ENCODE measurements at places on chromosomes 4 and X.
A peak's percentile ranks its signal among the peaks of the same experiment; 100 is the strongest.

- DNase-seq: no peak
These were observed 195.2 kb upstream of the ANXA10 start for GRCh38 chr4:167897116-167897515.

GRCh38 chrX:42714981-42715700 lies 62.8 kb downstream of the PPP1R2C start:
- no peak for DNase-seq

GRCh38 chr4:38715050-38715449 lies 51.1 kb downstream of the KLF3 start:
- DNase-seq: no peak

DNA sequence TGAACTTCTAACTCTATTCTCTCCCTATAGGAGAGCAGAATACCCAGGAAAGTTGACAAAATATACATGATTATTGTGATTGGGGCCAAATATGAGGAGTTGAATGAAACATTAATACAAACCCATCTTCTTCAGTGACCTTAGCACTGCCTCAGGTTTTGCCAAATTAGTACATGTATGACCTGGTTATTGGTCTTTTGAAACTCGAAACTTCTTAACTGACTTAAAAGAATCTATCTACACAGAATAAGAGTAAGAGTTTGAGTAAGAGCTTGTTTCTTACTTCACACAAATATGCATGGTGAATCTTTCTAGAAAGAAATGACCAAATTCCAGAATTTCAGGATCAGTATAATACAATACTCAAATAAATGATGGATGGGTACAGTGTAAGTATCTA lies 213.0 kb upstream of the GK2 start:
- DNase-seq: no peak

- DNase-seq: no peak
These were observed 637.2 kb upstream of the CPEB2 start for GRCh38 chr4:14364953-14365536.

DNA sequence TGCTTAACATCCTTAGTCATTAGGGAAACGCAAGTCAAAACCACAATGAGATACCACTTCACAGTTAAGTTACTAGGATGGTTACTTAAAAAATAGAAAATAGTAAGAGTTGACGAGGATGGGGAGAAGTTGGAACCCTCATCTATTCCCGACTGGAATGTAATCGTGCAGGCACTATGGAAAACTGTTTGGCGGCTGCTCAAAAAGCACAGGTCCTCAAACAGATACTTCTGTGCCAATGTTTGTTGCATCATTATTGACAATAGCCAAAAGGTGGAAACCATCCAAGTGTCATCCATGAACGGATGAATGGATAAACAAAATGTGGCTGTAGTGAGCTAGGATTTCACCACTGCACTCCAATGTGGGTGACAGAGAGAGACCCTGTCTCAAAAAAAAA lies 11.7 kb downstream of the CTAG1B start:
- no peak for DNase-seq

DNA sequence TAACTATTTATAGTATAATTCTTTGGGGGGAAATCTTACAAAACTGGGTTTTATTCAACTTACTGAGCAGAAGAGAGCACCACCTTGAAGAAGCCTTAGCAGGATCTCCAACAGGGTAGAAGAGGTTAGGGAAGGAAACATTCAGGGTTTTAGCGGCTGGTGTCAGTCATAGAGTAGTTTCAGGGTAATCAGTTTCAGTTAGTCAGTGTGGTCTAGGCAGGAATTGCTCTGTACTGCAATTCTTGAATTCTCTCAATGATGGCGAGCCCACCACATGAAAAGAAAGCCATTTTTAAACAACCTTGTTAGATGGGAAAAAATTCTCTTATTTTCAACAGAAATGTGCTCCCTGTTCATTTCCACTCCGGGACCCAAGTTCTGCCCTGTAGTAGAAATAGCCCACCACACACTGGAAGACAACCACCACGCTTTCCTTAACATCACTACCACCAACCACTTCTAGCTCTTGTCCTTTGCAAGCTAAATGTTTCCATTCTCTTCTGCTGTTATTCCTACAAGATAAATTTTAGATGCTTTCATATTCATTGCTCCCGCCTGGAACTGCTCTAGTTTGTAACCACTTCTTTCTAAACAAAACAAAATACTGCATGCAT lies 25.9 kb downstream of the COL25A1 start:
- DNase-seq: no peak

DNA sequence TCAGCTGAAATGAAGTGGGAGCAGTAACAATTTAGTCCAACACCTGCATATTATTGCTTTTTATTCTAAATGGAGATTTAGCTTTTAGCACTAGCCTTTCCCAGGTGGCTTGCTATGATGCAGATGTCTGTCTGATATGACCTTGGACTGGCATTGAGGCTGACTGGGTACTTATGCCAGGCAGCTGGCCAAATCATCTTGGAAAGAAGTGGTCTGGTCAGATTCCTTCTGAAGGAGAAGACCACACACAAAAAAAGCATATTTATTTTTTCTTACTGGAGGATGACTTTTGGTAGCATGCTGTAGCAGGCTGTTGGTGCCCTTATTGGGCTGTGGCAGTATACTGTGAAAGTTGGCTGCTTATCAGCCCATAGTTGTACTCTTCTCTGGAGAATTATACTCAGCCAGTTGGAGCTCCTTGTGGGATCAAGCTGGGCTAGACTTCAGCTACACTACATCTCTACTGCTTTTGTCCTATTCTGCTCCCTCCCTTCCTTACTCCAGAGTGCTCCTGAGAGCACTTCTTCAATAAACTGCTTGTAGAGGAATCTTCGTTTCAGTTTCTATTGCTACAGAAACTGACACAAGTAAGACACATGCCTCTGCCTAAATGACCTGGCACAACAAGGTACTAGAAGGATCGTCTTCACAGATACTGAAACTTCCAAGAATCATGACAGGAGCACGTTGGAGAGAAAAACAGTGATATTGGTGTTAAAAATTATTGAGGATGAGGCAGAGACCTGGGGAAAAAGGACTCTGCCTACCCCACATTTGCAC lies 196.8 kb upstream of the RPS6KA3 start:
- no peak for DNase-seq

- DNase-seq: no peak
These were observed 4.9 kb downstream of the HUWE1 start for GRCh38 chrX:53681661-53682060.

GRCh38 chr4:121696170-121696580 lies 605 bp downstream of the ANXA5 start:
- DNase-seq: no peak

DNA sequence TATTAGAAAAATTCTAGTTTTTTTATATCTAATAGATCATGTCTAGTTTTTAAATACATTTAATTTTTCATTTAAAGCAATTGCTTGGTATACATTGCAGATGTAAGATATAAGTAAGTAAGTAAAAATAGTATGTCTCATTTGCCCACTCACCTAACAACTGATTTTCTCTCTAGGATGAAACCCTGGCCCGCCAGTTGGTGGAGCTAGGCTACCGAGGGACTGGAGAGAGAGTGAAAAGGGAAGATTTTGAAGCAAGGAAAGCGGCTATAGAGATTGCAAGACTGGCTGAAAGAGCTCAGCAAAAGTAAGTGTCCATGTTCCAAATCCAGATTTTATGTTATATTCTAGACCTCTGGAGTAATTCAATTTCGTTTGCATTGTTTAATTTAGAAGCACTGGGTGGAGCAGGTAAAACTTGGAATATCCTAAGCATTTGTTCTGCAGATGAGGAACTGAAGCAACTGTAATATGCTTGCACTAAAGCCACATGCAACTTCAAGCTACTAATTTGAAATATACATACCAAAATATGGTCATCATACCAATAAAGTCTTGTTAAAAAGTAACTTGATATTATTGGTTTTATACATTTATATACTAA lies 27.1 kb downstream of the CFAP299 start:
- DNase-seq: no peak

- DNase-seq: no peak
These were observed 76.9 kb upstream of the CAMK2D start for GRCh38 chr4:113838460-113838859.

- no peak for DNase-seq
These were observed 108.9 kb upstream of the NHS start for GRCh38 chrX:17266136-17266535.

- peak; percentile 16 for DNase-seq
These were observed 2.9 kb downstream of the LAMTOR3 start for GRCh38 chr4:99891351-99891750.

DNA sequence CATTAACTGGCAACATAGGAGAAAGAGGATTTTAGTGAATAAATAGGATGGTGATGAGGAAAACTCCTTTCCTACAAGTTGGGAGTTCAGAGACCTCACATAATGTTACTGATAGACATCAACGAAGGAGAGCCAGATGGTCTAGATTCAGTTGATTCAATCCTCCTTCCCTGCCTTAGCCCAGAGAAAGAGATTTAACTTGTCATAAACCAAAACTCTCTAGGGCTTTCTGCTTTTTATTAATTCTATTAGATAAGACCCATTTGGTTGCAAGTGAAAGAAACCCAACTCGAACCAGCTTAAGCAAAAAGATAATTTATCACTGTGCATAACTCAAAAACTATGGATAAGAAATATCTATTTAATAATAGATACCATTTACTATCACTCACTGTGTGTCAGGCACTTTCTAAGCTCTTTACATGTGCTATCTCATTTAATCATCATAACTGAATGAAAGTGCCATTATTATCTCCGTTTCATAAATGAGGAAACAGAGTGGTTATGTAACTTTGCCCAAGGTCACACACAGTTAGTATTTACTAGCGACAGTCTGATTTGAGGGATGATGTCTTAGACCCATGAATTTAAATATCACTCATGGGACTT lies 4.3 kb upstream of the UNC5C start:
- DNase-seq: no peak

GRCh38 chr4:31557437-31557836 lies 837.3 kb downstream of the PCDH7 start:
- DNase-seq: no peak

- no peak for DNase-seq
These were observed 80.9 kb downstream of the IL21 start for GRCh38 chr4:122539861-122540465.

DNA sequence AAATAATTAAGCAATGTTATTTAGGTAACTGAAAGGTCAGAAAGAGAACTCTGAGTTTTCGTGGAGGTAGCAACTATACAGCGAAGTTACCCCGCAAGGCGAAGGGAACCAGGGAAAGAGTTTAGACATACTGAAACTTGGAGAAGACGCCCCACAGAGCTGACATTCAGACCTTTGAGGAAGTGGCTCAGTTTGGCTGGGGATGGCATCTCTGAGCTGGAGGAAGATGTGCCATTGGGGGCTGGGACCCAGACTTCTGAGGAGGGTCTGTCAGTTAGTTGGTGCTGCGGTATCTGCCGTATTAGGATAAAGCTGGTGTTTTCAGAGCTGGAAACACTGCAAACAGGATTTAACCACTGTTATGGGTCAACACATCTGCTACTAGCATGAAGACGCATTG lies 156.6 kb downstream of the ANKRD50 start:
- DNase-seq: no peak

GRCh38 chrX:63186137-63186536 lies 165.0 kb downstream of the SPIN4 start:
- no peak for DNase-seq

GRCh38 chr4:38387819-38388218 lies 276.2 kb upstream of the KLF3 start:
- DNase-seq: no peak
